ENCODE measurements at places on chromosomes 5 and 9.

GRCh38 chr9:89408628-89409101, 89.2 kb downstream of the SEMA4D start:
- no peak for DNase-seq

- DNase-seq = no peak
These were observed 97.2 kb upstream of the DNAH5 start for GRCh38 chr5:14041528-14042192.

DNA sequence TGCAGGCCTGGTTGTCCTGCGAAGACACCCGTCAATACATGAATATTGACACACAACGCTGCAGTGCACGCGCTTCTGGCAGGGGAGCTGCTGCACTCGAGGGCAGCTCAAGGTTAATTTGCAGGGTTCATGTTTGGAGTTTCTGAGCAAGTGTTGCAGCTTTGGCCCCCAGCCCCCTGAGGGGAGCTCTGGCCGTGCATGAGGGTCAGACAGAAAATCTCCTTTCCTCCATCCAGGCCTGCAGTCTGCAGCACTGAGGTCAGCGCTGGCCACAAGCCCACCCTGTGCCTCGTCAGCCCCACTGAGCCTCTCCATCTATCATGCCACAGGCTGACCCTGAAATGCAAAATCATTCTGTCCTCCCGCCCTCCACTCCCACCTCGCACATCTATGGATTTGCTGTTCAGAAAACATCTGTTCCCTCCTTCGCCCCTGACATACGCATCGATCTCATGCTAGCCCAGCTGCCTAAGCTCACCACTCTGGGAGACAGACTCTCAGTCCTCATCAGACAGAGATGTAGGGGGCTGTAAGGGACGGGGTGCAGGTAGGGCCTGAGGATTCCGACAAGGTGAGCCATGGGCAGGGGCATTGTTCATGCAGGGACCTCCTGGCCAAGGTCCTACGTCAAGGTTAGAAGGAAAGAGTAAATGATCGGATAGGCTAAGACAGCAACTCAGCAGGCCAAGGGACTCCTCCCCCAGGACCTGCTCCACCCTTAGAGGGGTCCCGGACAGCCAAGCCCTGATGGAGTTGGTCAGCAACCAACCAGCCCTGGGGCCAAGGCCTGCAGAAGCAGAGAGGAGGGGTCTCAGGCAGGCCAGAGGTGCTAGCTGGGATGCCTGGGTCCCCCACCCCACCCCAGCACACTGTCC, 125.1 kb downstream of the KCNIP1 start:
- no peak for DNase-seq

- DNase-seq = no peak
These were observed 49.1 kb downstream of the DOCK2 start for GRCh38 chr5:169686137-169686536.

GRCh38 chr5:76468635-76469425, 65.7 kb downstream of the IQGAP2 start:
- DNase-seq = no peak

DNA sequence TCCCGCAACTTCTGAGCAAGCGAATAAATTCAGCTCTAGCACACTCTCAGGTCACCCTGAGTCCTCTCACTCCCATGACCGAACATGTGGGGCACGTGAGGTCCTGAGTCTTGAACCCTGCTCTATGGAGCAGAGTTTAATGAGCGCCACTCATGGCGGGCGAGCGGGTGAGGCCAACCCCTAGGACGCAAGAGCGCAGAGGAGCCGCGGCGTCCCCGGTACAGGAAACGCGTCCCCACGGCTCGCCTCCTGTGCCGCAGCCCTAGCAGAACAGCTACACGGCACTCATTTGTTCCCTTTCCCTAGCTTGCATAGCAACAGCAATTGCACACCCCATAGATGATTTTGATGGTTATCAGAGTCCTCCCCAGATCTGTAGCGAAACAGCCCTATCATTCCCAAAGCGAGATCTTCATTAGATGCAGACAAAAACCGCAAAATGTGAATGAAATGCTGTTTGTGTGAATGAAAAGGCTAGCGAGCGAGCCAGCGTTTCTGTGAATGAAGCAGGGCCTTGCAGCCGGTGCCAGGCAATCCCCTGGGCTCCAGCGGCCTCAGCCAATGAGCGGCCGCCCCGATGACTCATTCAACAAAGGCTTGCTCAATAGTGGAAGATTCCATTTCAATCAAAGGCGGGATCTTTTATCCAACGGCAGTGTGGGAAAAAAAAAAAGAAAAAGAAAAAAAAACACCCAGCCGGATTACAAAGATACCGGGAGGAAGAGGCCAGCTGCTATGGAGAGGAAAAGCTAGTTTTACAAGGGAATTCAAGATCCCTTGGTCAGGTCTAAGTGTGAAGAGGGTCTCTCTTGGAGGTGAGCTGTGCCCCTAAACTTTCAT, 1.5 kb upstream of the SHC3 start:
- DNase-seq = peak; percentile 93

GRCh38 chr5:30693326-30693725, 500.2 kb upstream of the CDH6 start:
- no peak for DNase-seq

DNA sequence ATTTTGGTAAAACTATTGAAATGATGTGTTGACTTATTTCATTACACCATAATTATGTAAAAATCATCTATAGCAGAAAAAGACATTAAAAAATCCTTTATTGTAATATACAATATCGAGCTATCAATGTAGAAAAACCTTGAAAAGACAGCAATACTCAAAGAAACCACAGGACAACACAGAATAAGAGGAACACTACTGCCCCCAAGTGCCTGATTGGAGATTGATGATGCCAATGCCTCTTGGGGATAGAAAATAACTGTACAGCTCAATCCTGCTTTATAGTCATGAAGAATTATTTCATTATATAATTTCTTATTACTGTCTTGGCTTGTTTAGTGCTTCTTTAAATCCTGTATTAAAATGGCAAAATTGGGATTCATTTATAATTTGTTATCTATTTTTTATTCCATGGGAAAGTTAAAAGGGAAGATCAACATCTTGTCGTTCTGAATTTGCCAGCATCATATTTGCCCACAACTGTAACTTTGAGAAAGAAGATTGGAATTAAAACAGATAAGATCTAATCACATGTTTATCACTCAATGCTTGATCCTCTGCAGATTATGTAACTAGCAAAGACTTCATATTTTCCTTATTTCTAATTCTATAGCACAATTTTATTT, 337.5 kb downstream of the CDH9 start:
- DNase-seq = peak; percentile 67

DNA sequence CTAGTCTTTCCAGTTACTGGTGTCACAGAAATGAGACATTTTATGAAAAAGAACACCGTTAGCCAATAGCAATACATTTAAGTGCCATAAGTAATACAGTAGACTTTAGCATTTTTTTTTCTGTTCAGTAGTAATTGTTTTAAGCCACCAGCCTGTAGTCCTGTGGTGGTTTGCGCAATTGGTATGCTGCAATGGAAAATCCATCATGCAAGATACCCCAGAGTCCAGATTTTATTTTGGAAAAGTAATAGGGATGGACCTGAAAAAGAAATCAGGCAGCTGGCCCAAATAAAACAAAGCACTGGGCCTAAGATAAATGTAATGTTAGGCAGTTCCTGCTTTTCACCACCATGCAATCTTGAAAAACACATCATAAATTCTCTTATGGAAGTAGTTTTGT, 94.6 kb upstream of the RASGRF2 start:
- no peak for DNase-seq
